ENCODE measurements at places on chromosomes 3 and 15. TPM values are rescaled to one million over a fixed set of nuclear protein-coding genes. Genes with fewer than 3 reads are reported as not detected.

DNA sequence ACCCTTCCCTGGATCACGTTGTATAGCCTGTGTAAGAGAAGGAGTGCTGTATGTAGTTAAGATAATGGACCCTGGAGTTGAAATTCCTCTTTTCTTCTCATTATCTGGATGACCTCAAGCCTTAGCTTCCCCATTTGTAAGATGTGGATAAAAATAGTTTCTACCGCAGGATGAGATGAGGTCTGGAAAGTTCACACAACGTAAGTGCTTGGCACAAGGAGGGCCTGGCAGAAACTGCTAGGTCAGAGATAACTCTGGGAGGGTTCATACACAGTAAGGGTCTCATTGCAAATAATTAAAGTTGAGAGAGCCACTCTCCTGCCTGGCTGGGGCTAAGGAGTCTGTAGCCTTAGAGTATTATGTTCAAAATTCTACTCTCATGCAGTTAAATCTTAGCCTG is 214.4 kb downstream of the LRTM1 start:
- DNase-seq, result no peak

- no peak for DNase-seq
Observed at GRCh38 chr3:87076946-87077345, 86.0 kb upstream of the VGLL3 start.

GRAMD1C gene
- total RNA-seq, result 0.82 TPM

LIPC gene
- total RNA-seq, result not detected

P2RY1 gene
- 27.4 TPM for total RNA-seq

- no peak for DNase-seq
Observed at GRCh38 chr3:109910772-109911171, 573.4 kb upstream of the DPPA4 start.

DNA sequence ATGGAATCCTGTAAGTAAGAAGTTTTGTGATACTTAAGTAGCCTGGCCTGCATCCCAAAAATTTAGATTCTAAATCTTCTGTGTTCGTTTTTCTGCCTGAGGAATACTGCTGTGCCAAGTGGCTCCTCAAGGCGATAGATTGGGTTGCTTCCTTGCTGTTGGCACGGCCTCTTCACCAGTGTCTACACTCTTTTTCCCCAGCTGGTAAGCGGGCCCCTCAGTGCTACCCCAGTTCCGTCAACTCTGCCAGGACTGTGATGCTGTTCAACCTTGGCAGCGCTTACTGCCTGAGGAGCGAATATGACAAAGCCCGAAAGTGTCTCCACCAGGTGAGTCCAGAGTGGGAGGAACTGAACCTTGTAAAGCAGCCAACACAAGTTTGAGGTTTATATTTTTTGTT is 53.3 kb upstream of the TRIM71 start:
- DNase-seq, result no peak

GRCh38 chr3:142705198-142705597 is 18.6 kb upstream of the TRPC1 start:
- DNase-seq, result no peak

DNA sequence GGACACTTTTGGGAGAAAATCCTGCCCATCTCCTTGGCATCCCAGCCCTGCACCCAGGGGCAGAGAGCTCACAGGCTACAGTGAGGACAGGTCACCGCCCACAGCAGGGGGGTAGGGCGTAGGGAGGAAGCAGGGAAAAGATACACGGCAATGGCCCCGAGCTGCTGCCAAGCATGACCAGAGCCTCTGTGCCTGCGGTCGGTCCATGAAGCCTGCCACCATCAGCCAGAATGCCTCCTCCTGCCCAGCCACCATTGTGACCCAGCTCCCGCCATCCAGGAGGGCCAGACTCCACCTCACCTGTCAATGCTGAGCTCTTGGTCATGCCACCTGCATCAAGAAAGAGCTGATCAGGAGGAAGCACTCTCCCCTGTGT is 230.7 kb downstream of the VPS13C start:
- DNase-seq, result no peak

DPPA4 gene
- total RNA-seq, result not detected

DNA sequence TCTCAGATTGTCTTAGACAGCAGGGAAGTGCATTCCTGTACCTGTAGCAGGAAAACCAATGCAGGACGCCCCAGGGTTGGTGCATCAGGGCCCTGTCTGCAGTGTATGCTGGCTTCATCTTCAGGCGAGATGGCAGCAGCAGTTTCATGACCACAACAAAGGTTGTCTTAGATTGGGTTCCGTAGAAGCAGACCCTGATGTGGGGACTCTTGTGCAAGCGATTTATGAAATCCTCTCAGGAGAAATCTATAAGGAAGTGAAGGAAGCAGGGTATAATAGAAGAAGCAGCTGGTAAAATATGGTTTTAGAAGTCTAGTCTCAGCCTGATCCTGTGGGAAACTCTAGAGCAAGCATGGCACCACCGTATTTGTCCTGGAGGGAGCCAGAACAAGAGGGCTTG is 25.0 kb downstream of the DNAH1 start:
- DNase-seq, result no peak

MAGEL2 gene
- total RNA-seq, result 0.33 TPM

ETV5 gene
- 7.5 TPM for total RNA-seq

SPATA12 gene
- total RNA-seq, result not detected
